ENCODE measurements at places on chromosomes 5 and 9. TPM values are rescaled to one million over a fixed set of nuclear protein-coding genes. Genes with fewer than 3 reads are reported as not detected.

DNA sequence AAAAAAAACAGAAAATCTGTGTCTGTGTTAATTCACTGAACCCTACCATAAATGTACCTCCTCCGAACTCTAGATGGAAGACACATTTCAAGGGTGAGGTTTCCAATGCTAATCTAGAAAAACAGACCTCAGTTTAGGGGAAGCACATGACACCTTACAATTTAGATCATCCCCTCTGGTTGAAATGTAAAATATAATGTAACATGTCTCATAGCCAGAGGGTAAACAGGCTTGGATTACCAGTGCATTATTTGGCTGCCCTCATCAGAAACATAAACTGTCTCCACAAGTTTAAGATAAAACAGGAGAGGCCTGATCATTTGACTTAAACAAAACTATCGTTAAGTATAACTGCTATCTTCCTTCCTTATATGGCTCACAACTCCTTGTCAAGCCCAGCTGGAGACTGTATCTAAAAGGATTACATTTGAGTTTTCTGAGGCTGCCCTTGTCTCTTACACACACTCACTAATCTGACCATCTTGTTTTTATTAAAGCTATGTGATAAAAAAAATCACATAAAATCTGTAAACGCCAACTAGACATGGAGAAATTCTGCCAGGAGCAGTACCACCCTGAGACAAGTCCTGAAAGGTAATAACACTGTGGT, 105.7 kb downstream of the LURAP1L start:
- no peak for DNase-seq

The DPYSL3 gene
- total RNA-seq = 138 TPM

The MYORG gene
- total RNA-seq = 5.7 TPM

DNA sequence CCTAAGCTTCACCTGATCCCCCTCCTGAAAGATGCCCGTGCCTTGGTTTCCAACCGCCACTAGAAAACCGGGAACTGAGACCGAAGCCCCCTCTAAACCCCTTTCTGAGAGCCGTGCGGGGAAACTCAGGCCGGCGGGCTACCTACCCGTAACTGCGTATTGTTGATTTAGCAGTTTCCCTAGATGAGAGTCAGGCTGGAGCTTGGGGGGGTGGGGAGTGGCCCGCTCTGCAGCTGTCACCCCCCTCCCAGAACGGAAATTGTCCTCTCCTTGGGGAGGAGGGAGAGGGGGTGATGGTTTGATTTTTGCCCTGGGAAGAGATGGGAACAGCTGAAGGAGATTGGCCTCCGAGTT, 2.5 kb downstream of the CXXC5 start:
- DNase-seq = no peak

GRCh38 chr9:75653750-75654149, 236.7 kb upstream of the PCSK5 start:
- no peak for DNase-seq

- DNase-seq = no peak
These were observed 405.7 kb downstream of the PRR16 start for GRCh38 chr5:120869831-120870230.

GRCh38 chr9:82572146-82572545, 490.8 kb downstream of the RASEF start:
- DNase-seq = no peak

The CCL28 gene
- total RNA-seq = 0.85 TPM

GRCh38 chr9:20740304-20740703, 56.2 kb downstream of the FOCAD start:
- DNase-seq = no peak

The ORM2 gene
- not detected for total RNA-seq

- no peak for DNase-seq
These were observed 4.5 kb downstream of the SLC36A1 start for GRCh38 chr5:151451626-151452520.

The SLIT3 gene
- 0.25 TPM for total RNA-seq

The IFNK gene
- not detected for total RNA-seq

- no peak for DNase-seq
These were observed 17.0 kb downstream of the TTLL11 start for GRCh38 chr9:122076117-122076516.

DNA sequence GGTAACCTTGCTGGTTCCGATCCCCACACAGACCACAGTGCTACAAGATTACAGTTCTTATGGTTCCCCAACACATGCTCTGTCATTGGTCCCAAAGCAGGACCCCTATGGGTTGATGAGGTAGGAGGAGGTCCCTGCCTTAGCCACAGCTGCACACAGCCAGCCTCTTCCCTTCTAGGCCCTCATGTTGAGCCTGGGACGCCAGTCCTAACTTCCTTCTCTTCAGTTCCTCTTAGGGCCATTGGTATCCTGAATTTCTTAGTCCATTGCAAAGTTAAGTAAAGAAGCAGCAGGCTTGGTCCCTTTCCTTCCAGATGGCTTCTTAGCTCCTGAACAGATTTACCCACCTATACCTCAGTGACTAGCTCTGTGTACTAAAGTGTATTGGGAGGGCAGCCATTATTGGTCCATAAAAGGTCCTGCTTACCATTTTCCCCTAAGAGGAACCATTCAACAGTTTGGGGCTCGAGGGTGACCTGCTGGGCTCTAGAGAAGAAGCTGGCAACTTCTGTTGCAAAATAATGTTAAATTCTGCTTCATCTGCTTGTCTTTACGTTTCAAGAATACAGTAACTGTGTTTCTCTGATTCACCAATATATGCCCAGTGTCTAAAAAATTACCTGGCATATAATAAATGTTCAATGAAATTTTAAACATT, 50.2 kb downstream of the PDCD1LG2 start:
- DNase-seq = no peak

- DNase-seq = peak; percentile 37
These were observed at the start of gene LHX2 for GRCh38 chr9:124011460-124012301. Gene LHX2, plus strand, starts transcription at chr9:124011768. Its CDS starts 581 bp downstream, at chr9:124012349.

GRCh38 chr5:127922603-127923002, 161.0 kb upstream of the SLC12A2 start:
- no peak for DNase-seq

The FOXD4L5 gene
- 0.11 TPM for total RNA-seq

DNA sequence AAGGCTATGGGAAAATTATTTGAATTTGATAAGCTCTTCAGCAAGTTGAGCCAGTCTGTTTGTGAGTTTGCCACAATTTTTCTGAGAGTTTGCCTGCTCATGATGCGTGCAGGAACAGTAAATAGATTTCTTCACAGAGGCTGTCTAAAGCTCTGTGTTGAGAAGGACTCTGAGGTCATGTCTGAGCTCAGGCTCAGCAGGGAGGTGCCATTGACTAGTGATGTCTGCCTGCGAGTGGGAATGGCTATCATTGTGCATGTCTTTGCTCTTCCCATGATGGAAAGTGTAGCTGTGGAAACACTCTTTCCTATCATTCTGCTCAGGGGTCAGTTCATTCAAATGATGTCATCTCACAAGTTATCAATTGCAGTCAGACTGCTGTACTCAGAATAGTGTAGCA, 142.8 kb downstream of the RASEF start:
- no peak for DNase-seq

The RASEF gene
- 0.07 TPM for total RNA-seq

DNA sequence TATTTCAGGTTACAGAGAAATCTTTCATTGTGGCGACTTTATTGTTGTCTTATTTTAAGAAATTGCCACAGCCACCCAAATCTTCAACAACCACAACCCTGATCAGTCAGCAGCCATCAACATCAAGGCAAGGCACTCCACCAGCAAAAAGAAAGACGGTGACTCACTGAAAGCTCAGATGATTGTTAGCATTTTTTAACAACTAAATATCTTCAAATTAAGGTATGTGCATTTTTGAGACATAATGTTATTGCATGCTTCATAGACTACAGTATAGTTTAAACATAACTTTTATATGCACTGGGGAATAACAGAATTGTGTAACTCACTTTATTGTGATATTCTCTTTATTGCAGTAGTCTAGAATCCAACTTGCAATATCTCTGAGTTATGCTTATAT, 263.4 kb downstream of the TMEM232 start:
- no peak for DNase-seq

- no peak for DNase-seq
These were observed 77.6 kb downstream of the MAPKAP1 start for GRCh38 chr9:125629446-125629845.

GRCh38 chr5:87136096-87136495, 131.6 kb upstream of the RASA1 start:
- DNase-seq = no peak

The RPL37 gene
- 1,544 TPM for total RNA-seq

GRCh38 chr9:128505414-128505765, 871 bp downstream of the GLE1 start:
- no peak for DNase-seq

- DNase-seq = no peak
These were observed 289.9 kb upstream of the SMC2 start for GRCh38 chr9:103804077-103804735.

The ST8SIA4 gene
- 1.1 TPM for total RNA-seq

The SLC34A1 gene
- total RNA-seq = not detected

DNA sequence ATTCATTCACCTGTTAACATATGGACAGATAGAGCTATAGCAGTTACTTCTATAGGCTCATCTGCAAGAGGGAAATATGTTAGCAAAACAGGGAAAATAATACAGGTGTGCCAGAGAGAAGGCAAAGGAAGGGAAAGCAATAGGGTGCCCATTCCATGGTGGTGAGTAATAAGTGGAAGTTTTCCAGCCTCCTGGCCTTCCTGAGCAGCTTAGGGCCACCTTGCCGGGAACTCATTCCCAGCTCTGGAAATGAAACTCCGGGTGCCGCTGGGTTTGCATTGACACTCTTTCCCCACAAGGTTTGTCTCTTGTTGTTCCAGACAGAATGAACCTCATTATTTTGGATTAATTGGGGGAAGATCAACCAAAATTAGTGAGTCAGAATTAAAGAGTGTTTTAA, 58.4 kb downstream of the SLC1A3 start:
- no peak for DNase-seq

DNA sequence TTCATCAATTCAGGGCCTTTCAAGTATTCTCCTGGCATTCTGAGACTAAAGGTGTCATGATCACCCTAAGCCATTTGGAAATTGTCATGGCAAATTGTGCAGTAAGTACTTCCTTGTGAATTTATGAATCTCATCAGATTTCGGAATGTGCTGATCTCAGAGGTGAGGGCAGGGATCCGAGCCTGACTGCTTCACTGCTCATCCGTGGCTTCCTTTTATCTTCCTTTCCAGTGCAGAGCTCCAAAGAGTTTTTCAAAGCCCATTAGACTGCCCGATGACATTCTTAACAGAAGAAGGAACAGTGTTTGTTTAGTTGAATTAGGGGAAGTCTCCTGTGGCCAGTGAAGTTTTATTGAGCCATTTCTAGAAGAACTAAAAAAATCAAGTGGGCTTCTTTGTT, 182.8 kb upstream of the GDNF start:
- no peak for DNase-seq

- DNase-seq = no peak
These were observed 256.8 kb upstream of the RGMB start for GRCh38 chr5:98516701-98517100.

The GAPT gene
- total RNA-seq = not detected

DNA sequence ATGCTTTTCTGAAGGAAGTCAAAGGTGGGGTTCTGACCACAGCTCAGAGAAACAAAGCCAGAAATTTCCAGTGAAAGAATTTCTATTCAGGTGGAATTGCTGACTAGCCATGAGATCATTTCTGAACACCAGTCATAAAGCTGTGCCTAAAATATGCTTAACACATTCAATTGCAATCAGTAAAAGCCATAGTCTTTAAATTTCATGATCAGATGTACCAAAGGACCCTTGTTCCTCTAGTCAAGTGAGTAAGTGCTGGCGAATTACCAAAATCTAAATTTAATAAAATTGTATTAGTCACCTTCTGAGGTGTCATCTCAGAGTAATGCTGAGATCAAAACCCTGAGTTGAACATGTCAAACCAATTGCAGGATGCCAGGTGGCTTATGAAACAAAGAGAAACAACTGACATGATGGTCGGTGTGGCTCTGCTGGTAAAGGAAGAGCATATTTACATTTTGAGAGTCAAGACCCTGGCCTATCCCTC, 334.2 kb upstream of the CCNH start:
- DNase-seq = no peak

The GPR151 gene
- total RNA-seq = not detected

The EMB gene
- total RNA-seq = not detected

Data from pulmonary artery endothelial cell (primary cell).